ENCODE measurements at places on chromosomes 2 and 18. TPM values are rescaled to one million over a fixed set of nuclear protein-coding genes. Genes with fewer than 3 reads are reported as not detected.

PARD6G gene
- 31.6 TPM for polyA plus RNA-seq

PELI1 gene
- 34.6 TPM for polyA plus RNA-seq

DNA sequence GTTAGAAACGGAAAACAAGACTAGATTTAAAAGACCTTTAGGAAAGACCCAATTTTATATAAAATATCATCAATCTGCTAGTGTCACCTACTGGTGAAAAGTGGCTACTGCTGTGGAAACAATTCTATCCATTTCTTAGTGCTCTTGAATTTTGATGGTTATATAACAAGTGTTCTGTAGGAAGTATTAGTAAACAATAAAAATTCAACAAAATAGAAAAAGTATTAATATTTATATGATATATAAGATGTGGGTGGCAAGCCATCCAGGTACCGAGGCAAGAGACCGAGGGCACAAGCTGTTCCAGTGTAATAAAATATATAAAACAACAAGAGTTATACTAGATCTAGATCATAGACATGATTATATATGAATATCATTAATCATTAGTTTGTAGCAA is 6.2 kb upstream of the TMEM87B start:
- peak; percentile 47 for DNase-seq

GNAL gene
- 3.3 TPM for polyA plus RNA-seq

REG3A gene
- polyA plus RNA-seq: not detected

- no peak for DNase-seq
These were observed 622 bp upstream of the KCMF1 start for GRCh38 chr2:84970210-84970867.

HRH4 gene
- polyA plus RNA-seq: 0.09 TPM

GRCh38 chr18:79558196-79558932 is 121.2 kb upstream of the CTDP1 start:
- no peak for DNase-seq

DNA sequence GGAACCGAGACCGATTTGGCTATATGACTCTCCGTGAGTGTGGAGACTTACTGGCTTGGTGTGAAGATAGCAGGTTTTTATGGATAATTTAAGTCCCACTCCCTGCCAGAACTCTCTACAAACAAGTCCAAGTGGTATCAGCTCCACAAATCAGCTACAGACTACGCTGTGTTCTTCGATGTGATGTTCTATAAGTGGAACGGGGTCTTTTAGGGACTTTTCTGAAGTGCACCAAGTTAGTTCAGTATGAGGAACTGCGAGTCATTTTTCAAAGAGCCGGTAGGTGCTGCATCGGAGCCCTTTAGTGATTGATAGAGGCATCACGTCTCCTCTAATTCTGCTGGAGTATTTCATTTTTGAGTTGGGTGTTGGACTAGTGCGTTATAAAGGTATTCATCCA is 107.1 kb downstream of the TSHZ1 start:
- no peak for DNase-seq

ZNF396 gene
- 6.5 TPM for polyA plus RNA-seq

DNA sequence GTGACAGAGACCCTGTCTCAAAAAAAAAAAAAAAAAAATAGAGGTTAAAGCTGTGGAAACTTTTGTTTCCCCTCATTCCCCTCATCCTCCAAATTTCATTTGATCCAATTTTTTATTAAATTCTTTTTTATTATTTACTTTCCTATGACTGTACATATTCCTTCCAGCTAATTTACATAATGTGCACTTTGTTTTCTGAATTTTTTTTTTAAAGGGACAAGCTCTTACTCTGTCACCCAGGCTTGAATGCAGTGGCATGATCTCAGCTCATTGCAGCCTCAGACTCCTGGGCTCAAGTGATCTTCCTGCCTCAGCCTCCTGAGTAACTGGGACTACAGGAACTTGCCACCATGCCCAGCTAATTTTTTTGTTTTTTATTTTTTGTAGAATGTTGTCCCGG is 10.3 kb downstream of the ANKAR start:
- no peak for DNase-seq

UGT1A10 gene
- polyA plus RNA-seq: not detected

EVX2 gene
- polyA plus RNA-seq: not detected

DNA sequence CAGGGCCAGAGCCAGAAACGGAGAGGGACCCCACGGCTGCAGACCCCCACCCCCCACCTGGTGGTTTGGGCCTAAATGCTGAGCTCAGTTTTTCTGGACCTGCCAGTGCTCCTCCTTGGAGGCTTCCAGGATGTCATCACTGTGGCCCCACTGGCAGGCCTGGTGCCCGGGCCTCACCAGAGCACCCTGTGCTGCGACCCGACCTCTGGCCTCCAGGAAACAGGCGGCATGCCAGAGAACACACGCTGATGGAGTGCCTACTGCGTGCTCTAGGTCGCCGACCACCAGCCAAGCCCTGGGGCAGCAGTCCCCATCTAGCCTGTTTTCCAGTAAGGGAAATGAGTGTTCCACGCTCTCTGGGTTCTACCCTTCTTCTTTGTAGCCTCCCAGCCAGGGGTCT is 33.8 kb downstream of the HS6ST1 start:
- no peak for DNase-seq

GRCh38 chr2:127423880-127424279 is 5.7 kb downstream of the PROC start:
- no peak for DNase-seq

CRACDL gene
- polyA plus RNA-seq: 3.1 TPM

CYRIA gene
- 3.3 TPM for polyA plus RNA-seq

TMEM247 gene
- not detected for polyA plus RNA-seq

DNA sequence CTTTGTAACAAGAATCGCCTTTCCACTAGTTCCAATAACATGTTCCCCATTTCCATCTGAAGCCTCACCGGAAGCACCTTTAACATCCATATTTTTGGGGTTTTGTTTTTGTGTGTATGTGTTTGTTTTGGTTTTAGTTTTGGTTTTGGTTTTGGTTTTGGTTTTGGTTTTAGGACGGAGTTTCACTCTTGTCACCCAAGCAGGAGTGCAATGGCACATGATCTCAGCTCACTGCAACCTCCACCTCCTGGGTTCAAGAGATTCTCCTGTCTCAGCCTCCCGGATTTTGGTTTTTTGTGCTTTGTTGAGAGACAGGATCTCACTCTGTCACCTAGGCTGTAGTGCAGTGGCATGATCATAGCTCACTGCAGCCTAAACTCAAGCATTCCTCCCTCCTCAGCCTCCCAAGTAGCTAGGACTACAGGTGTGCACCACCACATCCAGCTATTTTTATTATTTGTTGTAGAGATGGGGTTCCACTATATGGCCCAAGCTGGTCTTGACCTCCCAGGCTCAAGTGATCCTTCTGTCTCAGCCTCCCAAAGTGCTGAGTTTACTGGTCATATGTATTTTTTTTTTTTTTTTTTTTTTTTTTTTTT is 36.3 kb downstream of the TGOLN2 start:
- DNase-seq: no peak

GRCh38 chr2:215417400-215417951 is 18.4 kb downstream of the FN1 start:
- no peak for DNase-seq

- no peak for DNase-seq
These were observed 17.3 kb upstream of the RHOB start for GRCh38 chr2:20429528-20429927.

- no peak for DNase-seq
These were observed 30.6 kb downstream of the GPR45 start for GRCh38 chr2:105272176-105272575.

DNA sequence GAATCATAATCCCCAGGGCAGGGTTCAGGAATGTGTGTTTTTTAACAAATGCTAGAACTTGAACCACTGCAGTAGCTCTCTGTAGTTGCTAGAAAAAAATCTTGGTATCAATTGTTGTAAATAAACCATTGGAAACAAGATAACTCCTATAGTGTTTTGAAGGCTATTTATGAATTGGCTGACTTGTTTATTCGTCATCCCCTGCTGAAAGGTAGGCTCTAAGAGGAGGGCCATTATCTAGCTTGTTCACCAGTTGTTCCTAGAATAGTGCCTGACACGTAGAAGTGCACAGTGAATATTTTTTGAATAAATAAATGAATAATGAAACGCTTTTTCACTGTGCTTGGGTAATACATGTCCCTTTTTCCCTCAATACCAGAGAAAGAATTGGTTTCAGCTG is 211.4 kb downstream of the BABAM2 start:
- no peak for DNase-seq

COLEC11 gene
- polyA plus RNA-seq: 4.2 TPM

GRCh38 chr18:33817096-33817495 is 239.1 kb downstream of the ASXL3 start:
- no peak for DNase-seq

DNA sequence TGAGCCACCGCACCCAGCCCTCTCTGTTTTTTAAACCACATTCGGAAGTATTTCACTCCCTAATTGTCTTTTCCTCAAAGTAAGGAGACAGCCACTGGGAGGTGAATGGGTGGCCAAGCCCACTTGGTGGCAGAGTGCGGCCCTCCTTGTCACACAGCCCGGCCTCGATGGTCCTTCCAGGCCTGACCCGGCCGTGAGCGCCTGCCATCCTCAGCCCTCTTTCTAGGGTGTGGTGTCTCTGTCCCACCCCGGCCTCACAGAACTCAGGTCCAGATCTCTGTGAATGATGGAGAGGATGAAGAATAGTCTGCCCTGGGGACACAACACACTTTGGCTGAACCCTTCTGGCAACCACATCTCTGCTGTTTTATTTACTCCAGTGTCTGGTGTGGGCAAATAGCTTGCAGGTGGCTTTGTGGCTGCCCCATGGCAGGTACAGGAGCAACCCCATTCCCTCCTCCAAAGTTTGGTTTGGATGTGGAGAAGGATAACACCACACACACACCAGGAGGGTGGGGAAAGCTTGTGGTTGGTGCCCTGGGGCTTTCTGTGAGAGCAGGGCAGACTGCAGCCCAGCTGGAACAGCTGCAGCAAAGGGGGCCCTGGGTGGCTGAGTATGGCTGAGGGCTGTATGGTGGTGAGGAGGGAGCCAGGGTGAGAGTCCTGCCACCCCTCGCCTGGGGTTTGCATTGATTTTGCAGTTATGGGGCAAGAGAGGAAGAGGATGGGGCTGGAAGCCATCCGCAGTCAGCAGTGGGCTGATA is 88.6 kb downstream of the FAM168B start:
- no peak for DNase-seq
